Thymus (tissue), 14 donors: ENCODE measurements at places on chromosomes 11 and 22.

DNA sequence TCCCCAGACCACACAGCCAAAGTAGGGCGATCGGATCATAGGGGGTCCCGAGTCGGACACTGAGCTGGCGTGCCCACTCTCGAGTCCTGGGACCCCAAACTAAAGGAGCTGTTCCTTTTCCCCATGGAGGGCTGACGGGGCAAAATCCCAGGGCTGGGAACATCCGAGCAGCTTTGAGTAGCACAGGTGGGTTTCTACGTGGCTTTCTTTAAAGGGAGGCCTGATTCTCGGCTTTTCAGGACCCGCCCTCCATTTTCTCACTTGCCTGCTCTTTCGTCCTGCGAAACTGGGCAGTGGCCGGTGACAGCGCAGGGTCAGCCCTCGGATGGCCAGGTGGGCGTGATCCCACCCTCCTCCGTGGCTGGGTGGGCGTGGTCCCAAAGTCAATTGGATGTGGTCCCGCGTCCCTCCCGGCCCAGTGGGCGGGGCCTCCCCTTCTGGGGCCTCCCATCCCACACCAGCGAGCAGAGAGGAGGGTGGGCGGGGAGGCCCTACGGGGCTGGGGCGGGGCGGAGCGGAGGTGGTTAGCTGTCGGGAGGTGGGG is 17.5 kb upstream of the TXNRD2 start:
- no peak for DNase-seq

DNA sequence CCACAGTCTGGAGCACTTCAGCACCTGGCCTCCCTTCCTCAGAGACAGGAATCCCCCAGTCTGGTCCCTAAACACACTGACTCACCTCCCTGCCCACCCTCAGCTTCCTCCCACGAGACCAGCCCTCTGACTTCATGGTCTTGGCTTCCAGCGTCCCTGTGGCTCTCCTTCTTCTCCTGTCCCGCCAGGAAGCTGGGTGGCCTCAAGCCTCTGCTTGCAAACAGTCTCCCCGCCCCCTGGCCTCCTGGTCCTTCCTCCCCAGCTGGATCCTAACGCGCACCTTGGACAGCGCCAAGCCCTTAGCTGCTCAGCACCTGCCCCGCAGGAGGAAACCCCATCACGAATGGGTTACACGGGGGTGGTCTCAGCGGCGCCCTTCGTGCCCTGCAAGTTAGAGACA is 4.5 kb downstream of the NCF4 start:
- no peak for DNase-seq

DNA sequence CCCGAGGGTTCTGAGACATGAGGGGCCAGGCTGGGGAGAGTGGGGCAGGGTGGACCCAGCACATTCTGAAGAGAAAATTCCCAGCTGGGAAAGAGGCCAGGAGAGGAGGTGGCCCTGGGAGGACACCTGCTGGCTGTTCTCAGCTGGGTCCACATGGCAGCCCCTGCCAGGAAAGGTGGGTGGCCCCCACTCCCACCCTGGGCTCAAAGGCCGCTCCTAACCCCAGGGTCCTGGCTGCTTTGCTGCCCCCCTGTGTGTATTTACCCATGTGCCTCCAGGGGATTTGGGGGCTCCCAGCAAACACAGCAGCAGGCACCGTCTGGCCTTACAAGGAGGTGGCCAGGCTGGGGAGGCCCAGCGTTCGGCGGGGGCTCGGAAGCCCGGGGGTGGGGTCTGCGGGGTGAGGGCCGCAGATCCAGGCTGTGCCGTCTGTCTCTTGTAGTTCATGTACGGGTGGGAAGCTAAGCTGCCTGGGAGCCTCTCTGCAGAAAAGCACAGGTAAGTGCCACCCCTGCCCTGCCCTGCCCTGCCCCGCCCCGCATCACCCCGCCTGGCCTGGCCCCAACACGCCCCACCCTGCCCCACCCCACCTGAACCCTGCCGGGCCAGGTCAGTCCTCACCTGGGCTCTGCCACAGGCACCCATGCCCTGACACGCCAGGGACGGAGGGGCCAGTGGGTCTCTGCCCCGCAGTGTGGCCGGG is 10.6 kb downstream of the MUC5B start:
- DNase-seq = no peak

DNA sequence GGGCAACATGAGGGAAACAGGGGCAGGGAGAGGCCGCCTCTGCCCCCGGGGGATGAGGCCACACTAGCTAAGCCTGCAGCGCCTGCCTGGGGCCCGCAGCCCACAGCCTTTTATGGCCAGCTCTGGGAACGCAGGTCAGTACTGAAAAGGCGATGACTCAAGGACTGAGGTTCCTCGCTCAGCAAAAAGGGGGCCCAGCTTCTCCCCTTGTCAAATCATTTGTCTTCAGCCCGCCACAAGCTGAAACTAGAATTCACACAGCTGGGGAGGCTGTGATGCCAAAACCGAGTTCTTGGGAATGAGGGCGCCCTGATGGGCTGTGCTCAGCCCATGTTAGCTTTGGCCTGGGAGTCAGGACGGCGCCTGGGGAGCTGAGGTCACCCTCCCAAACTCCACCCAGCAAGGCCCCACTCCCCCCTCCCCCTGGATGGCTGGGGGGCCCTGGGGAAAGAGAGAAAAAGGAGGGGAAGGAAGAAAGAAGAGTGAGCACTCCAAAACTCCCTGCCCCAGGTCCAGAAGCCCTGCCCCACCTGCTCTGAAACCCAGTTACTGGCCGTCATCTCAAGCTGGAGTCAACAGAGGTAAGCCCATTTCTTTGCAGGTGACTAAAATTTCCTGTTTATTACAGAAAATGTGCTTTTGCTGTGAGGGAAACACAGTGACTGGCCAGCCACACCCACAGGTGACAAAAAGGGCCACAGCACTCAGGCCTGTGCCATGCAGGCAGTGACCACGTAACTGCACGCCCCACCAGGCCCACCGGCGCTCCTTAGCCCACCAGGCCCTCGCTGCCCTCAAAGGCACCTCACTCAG is 13.7 kb downstream of the EHD1 start:
- no peak for DNase-seq

DNA sequence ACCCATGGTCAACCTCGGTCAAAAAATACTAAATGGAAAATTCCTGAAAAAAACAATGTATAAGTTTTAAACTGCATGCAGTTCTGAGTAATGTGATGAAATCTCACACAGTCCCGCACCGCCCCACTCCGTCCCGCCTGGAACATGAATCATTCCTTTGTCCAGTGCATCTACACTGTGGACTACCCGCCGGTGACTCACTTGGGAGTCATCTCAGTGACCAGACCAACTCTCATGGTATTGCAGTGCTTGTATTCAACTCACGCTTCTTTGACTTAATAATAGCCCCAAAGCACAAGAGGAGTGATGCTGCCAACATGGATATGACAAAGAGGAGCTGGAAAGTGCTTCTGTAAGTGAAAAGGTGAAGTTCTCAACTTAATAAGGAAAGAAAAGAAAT is 48.8 kb downstream of the ARHGAP32 start:
- DNase-seq = no peak

DNA sequence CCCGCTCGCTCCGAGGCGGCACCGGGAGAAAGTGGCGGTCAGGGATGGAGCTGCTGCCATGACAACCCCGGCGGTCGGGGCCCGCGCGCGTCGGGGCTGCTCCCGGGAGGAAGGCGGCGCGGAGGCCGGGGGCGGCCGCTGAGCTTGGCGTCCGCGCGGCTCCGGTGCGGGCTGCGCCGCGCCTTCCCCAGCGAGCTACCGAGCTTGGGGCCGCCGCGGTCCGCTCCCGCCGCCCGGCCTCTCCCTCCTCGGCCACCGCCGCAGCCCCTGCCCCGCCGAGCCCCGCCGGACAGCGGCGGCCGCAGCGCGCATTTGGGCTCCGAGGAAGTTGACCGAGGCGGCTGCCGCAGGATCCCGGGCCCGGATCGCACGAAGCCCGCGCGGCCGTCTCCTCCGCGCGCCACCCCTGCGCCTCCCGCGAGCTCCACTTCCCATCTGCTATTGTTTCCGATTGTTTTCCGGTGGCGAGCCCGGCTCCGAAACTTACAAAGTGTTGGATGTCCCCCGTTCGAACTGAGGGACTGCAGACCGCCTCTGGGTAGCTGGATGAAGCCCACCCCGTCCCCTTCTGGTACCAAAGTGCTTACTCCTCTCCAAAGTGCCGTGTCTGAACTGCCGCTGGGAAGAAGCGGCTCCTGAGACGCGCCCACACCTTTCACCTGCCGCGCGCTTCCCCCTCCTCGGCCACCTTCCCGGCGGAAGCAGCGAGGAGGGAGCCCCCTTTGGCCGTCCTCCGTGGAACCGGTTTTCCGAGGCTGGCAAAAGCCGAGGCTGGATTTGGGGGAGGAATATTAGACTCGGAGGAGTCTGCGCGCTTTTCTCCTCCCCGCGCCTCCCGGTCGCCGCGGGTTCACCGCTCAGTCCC is 540.3 kb downstream of the NTM start:
- no peak for DNase-seq

GRCh38 chr11:118135051-118135795 is 17.4 kb downstream of the SCN4B start:
- DNase-seq = no peak

DNA sequence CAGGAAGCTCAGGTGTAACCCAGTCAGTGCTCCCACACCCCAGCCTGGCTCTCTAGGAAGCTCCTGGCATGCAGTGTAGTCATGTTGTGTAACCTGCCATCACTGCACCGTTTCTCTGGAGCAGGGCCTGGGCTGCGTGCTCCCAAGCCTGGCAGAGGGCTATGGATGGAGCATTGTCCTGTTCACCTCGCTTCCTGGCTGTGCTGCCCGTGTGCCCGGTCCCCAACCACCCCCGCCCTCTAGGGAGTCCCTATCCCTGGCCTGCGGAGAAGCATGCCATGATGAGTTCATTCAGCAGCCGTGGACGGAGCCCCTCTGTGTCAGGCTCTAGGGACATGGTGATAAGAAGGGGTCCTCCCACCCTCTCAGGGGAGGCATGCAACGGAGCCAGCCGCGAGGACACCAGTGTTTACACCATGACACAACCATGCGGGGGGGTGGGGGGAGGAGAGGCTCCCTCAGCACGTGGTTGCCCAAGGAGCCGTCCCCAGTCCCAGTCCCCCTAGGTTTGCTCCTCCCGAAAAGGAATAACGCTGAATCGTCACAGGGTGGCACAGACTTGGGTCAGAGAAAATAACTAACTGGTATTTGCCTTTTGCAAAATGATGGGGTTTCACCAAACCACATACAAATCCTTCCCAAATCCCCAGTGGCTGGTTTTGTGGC is 73.1 kb downstream of the FBLN1 start:
- no peak for DNase-seq

DNA sequence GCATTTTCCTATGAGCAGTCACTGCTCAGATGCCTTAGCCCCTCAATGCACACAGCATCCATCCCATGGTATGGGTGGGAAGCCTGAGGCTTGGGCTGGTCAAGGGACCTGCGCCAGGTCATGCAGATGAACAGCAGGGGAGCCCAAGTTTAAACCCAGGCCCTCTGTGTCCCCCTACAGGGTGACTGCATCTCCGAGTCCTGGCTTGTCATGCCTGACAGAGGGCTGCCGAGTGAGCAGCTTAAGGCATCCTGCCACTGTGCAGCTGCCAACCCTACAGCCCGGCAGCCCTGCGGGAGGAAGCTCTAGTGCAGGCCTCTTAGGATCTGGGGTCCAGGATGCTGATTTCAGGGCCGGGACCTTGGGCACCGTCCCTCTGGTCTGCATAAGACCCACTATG is 10.0 kb downstream of the IL2RB start:
- DNase-seq = no peak

DNA sequence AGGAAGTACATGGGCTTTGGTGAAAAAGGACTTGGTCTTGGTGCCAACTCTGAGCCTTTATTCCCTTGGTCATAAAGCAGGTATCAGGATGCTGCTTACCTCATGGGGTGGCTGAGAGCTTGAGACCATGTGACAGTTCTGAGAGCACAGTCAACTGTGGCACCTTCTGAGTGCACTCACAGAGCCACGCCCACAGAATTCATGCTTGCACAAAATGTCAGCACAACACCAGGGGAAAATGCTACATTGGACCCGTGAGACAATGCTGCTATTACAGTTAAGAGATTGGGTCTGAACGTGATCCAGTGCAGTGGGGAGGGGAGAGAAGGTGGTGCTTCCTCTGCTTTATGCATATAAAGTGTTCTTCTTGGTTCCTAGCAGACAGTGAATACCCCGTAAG is 79.5 kb upstream of the SPON1 start:
- no peak for DNase-seq

GRCh38 chr11:117900121-117900648 is 23.7 kb upstream of the FXYD6 start:
- DNase-seq = no peak

GRCh38 chr11:46290598-46291309 is 13.3 kb downstream of the CREB3L1 start:
- DNase-seq = no peak

DNA sequence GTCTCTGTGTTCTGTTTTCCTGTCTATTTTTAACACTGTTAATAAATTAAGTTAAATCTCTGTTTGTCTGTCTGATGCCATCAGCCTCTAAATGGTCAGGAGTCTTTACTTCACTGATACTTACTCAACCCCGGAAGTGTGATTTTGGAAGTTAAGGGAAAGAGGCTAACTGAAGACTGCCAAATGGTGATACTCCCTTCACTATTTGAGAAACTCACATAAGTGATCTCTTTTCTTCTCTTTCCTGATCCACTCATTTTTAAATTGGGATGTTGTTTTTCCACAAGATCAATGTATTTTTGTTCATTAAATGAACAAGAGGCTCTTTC is 389 bp upstream of the CASP12 start:
- no peak for DNase-seq

- DNase-seq = no peak
Observed at GRCh38 chr11:8640267-8640906, 42.1 kb downstream of the TRIM66 start.

GRCh38 chr11:10885703-10886363 is 28.0 kb upstream of the ZBED5 start:
- no peak for DNase-seq

GRCh38 chr22:25176175-25176574 is 23.5 kb upstream of the CRYBB3 start:
- DNase-seq = no peak

GRCh38 chr11:37988031-37988430 is 1390.0 kb upstream of the RAG2 start:
- no peak for DNase-seq

DNA sequence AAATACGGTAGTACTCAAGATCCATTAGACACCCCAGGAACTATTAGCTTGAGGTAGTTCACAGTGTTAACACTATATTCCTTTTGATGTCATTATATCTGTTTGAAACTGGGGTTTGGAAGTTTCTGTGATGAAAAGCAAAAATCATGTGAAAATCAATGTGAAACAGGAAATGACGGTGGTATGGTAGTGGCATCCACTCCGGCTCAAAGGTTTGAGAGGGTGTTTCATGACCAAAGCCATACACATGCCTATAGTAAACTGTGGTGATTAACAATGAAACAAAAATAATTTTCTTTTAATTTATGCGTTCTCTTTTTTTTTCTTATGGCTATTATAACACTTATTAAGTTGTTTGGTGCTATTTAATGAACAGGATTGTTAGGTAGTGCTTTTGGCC is 10.9 kb downstream of the RAB38 start:
- DNase-seq = no peak

DNA sequence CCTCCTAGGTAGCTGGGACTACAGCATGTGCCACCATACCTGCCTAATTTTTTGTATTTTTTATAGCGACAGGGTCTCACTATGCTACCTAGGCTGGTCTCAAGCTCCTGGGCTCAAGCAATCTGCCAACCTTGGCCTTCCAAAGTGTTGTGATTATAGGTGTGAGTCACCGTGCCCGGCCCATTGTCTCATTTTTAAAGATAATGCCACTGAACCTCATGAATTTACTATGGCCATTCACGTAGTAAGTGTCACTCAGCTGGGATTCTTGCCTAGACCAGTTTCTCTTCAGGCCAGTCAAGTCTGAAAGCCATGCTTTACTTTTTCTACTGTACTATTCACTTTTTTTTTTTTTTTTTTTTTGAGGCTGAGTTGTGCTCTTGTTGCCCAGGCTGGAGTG is 22.4 kb downstream of the DEPDC5 start:
- DNase-seq = no peak

- no peak for DNase-seq
Observed at GRCh38 chr22:24727218-24727851, 47.2 kb downstream of the PIWIL3 start.
